NCI-H187 treated with DMSO at 0.1 percent for 48 hours (cell line): ENCODE measurements at places on chromosomes 13 and 19.

GRCh38 chr13:89965252-89965651 lies 1382.2 kb upstream of the MIR17HG start:
- DNase-seq, result no peak

DNA sequence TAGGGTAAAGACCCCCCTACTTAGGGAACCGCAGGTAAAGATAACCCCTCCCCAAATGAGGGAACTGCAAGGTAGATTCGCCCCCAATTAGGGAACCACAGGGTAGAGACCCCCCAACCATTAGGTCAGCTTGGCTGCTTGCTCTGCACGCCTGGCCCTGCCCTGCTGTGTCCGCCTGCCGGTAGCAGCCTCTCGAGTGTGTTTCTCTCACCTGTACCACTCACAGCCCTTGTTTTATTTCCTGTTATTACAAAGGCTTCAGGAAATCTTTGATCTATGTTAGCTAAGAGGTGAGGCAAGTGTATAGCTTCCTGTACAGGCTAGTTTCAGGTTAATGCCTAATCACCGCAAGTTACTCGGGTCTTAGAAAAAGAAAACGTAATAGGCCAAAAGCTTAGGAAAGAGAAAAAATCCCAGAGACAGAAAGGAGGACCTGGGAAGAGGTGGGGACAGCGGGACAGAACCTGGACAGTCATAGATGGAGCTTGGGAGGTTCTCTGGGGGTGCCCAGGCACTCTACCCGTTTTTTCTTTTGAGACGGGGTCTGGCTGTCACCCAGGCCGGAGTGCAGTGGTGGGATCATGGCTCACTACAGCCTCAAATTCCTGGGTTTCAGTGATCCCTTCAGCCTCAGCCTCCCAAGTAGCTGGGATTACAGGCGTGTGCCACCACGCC lies 23.1 kb upstream of the EIF3G start:
- no peak for DNase-seq

- DNase-seq, result no peak
These were observed 44.3 kb downstream of the ZNF146 start for GRCh38 chr19:36259211-36259610.

- no peak for DNase-seq
These were observed 34.9 kb downstream of the DNAJC15 start for GRCh38 chr13:43058318-43058674.

- DNase-seq, result no peak
These were observed 352.0 kb upstream of the DACH1 start for GRCh38 chr13:72218966-72219365.

GRCh38 chr13:101127741-101128353 lies 288.5 kb downstream of the NALCN start:
- DNase-seq, result no peak

DNA sequence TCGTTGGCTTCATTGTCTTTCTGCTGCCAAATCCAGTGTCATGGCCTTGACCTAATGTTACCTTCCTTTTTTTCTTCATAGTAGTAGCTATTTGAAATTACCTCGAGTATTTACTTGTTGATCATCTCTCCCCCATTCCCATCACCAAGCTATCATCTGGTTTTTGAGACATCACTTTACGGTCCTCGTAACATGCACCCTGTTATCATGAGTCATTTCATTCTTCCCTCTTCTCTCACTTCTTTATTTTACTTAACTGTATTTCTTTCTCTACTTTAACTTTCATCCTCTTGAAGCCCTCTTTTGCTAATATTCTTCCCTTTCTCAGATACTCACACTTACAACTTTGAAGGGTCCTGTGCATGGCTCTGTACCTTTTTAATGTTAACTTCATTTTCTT lies 31.8 kb downstream of the TPP2 start:
- no peak for DNase-seq

- DNase-seq, result no peak
These were observed at the start of gene CCDC106 for GRCh38 chr19:55647732-55648584. TSS of gene CCDC106 (plus strand) at chr19:55648212. CDS start at chr19:55649047, 835 bp downstream.

DNA sequence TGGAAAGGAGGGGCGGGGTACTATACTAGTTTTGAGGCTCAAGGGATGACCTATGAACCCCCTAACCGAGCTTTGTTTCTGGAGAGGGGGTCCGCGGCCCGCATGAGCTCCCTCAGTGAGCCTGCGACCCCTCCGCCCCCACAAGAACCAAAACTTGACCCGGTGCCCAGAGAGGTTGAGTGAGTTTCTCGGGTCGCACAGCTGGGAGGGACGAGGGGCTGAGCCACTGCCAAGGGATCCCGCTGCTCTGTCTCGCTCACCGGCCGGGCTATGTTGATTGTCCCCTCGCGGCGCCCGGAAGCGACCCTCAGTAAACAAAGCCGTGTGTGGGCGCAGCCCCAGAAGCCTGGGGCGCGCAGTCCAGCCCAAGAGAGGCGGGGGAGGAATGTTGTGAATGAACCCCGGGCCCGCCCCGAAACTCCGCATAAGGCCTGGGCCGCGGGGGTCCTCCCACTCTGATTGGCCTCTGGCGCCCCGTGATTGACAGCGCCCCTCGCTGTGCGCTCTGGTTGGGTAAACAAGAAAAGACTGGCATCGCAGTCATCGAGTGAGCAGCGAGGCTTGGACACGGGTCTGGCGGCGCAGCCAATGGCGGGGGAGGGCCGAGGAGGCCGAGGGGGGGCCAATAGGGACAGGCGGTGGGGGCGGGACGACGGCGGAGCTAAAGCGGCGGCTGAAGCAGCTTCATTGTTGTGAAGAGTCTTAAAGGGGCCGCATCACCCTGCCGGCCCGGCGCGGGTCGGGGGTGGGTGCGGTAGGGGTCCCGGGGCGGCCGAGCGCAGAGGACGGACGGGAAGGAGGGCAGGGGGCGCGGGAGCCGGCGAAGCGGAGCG lies at the start of gene ZSWIM4:
ZSWIM4 (plus strand) TSS at position 687 of the 833 bp plus-strand sequence. CDS start 206 bp downstream, outside the sequence.
- peak; percentile 55 for DNase-seq

GRCh38 chr13:114118086-114118485 lies 14.3 kb downstream of the RASA3 start:
- no peak for DNase-seq

DNA sequence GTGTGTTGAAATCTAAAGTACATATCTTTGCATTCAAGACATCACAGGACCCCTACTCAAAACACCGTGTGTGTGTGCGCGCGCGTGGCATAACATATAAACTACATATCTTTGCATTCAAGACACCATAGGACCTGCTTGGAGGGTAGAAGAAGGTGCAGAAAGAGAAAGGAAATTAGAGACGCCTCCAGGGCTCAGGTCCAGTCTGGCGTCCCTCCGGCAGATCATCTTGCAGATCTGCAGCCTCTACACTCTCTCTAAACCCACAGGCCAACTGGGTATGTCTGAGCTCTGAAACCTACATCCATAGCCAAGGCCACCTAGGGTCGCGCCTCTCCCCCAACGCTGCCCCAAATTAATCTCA lies 659 bp upstream of the PAFAH1B3 start:
- DNase-seq, result no peak

DNA sequence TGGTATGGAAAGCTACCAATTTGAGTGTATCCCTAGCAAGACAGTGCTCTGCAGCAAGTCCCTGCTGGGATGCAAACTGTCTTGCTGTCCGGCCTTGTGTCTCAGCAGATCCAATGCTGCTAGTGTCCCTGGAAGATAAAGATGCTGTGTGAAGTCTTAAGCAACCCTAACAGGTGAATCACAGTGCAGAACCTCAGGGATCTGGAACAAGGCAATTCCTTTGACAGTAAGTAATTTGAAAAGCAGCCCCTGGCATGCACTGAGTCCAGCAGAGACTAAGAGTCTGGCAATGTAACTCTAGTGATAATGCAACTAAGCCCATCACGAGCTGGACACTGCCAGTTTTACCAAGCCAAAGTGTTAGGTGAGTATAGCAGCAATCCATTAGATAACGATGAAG lies 1.7 kb upstream of the UCHL3 start:
- DNase-seq, result no peak

DNA sequence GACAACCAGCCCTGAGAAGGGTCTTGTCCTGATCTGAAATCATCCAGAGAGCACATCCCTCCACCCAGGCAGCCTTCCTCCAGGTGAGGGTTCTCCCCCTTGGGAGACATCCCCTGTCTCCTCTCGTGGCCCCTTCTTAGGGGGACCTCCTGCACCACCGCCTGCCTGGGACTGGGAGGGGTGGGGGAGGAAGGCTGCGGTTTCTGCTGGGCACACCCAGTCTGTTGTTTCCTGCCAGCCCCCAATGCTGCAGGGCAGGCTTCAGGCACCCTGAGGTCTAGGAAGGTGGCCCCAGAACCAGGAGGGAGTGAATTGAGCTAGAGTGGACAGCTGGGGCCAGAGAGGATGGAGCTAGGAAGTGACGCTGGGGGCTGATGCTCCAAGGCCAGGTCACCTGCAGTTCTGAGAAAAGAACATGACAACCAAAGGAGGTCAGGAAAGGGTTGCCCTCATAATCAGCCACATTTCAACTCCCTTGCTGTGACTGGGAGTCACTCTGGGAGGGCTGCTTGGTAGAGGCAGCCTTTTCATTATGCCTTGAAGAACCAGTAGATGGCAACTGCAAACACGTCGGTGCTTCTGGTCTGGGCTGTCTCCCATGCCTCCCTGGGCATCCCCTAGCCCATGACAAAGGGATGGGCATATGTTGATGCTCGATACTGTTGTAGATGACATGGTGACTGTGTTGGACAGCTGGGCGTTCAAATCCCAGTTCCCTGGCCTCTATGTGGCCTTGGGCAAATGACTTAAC lies 1.4 kb downstream of the ARHGEF18 start:
- no peak for DNase-seq

DNA sequence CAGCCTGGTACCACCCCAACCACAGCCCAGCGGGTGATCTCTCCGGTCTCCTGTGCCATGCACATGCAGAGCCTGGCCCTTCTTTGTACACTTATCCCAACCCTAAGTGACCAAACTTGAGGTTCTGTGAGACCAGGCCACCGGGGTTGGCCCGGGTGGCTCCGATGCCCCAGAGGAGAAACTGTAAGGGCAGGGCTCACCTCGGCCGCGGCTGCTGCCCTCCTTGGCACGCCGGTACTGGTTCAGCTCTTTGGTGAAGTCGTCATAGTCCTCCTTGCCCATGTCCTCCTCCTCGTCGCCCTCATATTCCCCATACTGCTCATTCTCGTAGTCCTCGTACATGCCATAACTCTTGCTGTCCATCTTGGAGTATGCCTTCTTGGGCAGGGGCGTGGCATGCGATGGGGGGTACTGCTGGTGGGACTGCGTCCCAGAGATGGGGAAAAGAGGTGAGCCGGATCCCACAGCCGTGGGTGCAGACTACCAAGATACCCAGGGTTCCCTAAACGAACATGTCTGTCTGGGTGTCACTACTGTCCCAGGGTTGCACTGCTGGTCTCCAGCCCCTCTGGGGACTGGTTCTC lies 23.7 kb downstream of the ZC3H4 start:
- no peak for DNase-seq

- DNase-seq, result no peak
These were observed 927 bp downstream of the COL4A2 start for GRCh38 chr13:110307767-110308655.

DNA sequence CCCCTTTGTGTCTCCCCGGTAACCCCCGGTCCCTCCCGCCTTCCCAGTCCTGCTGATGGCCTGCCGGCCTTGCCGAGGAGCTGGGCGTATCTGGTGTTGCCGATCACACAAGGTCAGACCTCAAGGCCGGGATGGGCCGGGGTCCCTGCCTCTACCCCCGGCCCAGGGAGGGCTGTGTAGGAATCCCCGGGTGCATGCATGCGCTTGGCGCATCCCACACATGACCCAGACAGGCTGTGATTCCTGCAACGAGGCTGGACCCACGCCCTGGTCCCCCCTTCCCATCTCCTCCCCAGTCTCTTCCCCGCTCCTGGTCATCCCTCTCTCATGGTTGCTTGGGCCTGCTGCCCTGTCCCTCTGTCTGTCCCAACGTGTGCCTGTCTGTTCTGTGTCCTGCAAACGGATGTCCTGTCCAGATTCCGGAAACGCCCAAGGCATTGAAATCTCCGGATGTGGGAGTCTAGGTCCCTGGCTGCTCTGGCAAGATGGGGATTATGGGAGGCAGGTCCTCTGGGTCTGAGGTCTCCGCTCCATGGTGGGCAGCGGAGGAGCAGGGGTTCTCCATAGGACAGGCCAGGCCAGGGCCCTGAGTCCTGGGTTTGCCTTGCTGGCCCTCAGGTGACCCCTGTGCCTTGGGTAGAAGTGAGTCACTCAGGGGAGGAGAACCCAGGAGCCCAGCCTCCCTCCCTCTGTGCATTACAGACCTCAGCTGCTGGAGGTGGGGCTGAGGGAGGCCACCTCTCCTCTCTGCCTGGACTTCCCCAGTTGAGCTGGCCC lies 1.6 kb downstream of the PKN1 start:
- DNase-seq, result no peak

GRCh38 chr19:17938092-17938845 lies 5.5 kb downstream of the CCDC124 start:
- no peak for DNase-seq

DNA sequence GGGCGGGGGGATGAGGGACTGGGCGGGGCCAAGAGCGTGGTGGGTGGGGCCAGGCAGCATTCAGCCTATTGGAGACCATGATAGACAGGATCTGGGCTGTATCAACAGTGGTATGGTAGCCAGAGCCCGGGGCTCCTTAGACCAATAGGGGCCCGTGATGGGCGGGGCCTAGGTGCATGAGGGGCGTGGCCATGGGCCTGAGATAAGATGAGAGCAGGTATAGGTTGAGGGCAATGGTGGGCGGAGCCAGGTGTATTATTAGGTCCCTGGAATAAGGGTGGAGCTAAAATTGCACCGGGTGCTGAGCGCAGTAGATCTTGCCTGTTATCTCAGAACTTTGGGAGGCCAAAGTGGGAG lies 5.3 kb downstream of the ABCA7 start:
- no peak for DNase-seq
